Activated CD4-positive, alpha-beta T cell treated with anti-CD3 and anti-CD28 coated beads for 4 hours (primary cell): ENCODE measurements at places on chromosomes 7 and 10.

DNA sequence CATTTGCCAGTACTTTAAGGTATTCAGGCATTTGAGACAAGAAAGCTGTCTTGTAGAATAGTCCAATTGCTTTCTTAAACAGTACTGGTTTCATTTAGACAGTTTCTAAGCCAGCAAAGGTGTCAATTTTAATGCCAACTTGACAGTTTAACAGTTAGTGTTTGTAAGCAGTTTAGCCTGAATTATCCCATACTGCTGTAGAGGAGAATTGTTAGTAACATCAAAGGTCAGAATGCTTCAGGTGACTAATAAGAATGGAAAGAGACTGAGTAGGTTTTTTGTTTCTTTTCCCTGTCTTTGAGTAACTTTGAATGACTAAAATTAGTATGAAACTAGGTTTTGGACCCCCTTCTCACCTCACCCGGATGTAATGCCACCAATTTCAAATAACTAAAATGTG, 29.5 kb upstream of the VDAC2 start:
- no peak for DNase-seq

GRCh38 chr10:93542358-93542791, 24.1 kb upstream of the FFAR4 start:
- DNase-seq: no peak

DNA sequence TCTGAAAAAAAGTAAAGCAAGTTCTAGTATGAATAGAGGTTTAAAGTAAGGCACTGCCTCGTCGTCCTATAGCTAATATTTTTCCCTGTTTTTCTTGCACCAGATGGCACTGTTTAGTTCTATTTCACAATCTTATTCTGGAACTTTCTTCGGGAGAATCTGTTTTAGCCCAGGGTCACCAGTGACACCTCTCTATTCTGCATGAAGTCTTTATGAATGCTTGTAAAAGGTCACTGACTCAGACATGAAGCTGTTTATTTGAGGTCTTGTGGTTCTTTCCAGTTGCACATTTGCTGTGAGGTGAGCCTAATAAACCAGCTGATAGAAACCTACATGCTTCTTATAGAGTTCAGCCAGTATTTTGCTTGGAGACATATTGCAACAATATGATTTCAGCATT, 444.3 kb downstream of the AUTS2 start:
- DNase-seq: no peak

DNA sequence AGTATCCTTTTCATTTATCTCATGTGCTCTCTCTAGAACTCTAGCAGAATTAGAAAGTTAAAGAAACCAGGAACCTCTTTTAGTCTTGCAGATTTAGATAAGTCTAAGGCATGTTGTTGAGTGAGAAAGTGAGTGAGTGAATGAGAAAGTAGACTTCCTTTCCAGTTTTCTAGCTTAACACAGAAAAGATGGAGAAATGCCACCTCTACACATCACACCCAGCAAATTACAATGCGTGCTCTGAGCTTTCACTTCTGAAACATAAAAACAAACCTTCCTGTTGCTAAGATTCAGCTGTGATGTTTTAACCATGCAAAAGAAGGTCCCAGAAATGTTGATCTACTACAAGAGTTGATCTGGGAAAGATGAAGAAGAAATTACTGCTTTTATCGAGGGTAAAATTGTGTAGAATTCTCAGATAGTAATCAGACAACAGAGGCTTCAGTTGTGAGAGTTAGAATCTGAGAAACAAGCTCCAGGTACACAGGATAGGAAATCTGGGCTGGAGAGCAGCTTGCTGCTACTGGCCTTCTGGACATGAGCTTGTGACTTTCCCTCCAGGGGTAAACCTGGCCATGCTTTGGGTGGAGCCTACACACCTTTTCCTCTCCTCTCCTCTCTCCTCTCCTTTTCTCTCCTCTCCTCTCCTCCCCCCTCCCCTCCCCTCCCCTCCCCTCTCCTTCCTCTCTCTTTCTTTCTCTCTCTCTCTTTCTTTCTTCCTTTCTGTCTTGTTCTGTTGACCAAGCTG, 4.6 kb downstream of the CYP3A5 start:
- no peak for DNase-seq

DNA sequence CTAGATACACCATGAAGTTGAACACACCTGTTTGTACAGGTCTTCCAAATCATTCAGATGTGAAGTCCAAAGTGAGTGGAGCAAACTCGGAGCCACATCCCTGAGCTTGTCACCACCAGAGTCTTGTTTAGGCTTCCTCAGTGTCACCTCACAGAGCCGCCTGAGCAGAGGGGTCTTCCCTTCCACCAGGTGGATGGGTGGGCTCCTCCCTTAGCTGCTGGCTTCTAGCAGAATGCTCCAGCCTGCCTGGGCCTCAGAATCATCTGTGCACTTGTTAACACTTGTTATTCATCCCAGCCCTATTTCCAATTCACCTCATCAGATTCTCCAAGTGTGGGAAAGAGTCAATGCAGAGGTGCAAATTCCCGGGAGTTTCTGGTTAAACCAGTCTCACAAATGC, 32.5 kb downstream of the C10orf71 start:
- DNase-seq: no peak

GRCh38 chr10:14617852-14618251, 156.8 kb downstream of the FAM107B start:
- no peak for DNase-seq

GRCh38 chr7:128364166-128364870, 2.8 kb upstream of the PRRT4 start:
- DNase-seq: no peak

GRCh38 chr10:4635388-4635787, 190.6 kb upstream of the AKR1E2 start:
- DNase-seq: no peak

GRCh38 chr10:49631975-49632374, 18.1 kb downstream of the CHAT start:
- DNase-seq: no peak

- DNase-seq: no peak
These were observed 104.1 kb downstream of the PPP1R3C start for GRCh38 chr10:91528768-91529167.

GRCh38 chr7:143929224-143929920, 5.7 kb upstream of the OR2F2 start:
- DNase-seq: no peak

DNA sequence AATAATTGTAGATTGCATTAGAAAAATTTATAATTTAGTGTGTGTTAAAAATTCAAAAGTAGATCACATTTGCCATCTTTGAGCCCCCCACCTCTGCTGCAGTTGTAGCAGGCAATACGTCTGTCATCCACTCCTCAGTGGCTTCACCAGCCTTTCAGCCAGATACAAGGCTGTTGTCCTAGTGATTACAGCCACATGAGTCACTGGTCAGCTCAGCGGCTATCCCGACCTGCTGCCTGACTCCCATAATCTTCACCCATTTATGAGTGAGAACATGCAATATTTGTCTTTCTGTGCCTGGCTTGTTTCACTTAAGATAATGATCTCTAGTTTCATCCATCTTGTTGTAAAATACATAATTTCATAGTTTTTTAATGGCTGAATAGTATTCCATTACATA, 9.2 kb downstream of the OR2A5 start:
- no peak for DNase-seq

DNA sequence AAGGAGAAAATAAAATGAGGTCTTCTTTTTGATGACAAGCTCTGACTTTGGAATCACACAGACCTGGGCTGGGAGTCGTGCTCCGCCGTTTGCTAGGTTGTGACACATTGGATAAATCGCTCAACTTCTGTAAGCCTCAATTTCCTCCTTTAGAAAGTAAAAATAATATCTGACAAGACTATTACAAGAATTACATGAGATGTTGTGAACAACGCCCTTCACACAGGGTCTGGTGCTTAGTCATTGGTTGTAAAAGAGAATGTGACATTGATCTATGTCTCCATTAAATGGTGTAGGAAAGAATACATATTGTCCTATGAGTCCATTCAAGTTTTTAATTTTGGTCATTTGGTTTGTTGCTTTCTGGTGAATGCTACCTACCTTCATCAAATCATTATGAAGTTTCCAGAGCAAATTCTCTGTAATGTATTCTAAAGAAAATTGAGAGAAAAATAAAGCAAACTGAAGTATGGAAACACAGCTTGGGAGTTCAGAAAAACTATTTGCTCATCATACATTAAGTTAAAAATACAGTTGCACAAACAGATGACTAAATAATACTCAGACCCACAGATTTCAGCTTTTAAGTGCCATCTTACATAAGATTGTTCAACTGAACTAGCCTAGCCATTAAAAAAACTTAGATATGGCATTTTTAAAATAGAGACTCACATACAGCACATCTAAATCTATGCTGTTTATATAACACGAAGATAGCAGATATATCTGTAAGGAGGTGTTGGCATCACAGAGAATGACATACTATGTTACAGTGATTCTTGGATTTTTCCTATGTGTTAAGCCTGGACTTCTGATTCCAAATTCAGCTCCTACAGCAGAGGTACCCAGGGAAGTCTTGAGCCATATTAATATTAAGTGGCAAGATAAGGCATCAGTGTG, 12.3 kb upstream of the ADRB1 start:
- DNase-seq: no peak

GRCh38 chr10:36042135-36042534, 400.0 kb upstream of the FZD8 start:
- no peak for DNase-seq

- no peak for DNase-seq
These were observed 141.3 kb upstream of the TMEM106B start for GRCh38 chr7:12069757-12070156.

DNA sequence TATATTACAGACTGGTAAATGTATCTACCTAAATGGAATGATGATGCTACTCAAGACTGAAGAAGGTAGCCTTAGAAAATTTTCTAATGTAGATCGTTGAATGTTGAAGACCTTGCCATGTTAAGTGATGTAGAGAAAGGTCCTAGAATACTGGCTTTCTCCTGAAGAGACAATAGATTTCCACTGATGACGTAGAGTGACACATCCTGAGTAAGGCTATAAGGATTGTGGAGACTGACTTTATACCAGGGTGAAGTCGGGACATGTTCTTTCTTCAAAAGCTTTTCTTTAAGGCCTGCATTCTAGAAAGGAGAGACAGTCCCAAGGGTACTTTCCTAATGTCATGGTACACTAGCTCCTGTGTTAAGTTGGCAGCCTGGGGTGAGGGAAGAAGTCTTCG, 58.6 kb downstream of the PCDH15 start:
- no peak for DNase-seq

DNA sequence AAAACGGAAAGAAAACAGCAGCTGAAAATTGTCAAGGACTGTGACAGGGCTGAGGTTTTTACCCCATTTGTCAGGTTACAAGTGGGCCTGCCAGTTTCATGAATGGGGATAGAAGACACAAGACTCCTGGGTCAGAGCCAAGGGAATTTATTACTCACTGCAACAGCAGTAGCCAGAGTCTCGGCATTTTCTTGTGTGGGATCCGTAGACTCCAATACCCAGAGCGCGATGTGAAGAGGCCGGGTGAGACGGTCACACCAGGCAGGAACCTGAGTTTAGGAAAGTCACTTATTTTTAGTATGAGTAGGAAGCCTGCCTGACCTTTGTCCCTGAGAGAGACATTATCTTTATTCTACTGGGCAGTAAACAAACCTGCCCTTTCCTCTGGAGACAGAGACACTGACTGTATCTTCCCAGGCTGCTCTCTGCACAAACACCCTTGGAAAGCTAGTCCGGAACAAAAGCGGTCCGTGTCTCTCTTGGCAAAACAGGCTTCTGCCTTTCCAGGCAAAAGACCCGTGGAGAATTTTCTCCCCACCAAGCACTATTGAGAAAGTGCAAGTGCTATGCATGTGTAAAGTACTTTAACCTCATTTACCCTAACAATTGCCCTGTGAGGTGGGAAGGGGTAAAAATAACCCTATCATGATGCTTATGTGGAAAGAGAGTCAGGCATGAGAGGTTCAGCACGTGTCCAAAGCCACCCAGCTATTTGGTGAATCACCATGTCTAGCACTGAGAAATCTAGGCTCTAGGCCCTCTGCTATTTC, 58.4 kb downstream of the JCAD start:
- no peak for DNase-seq

DNA sequence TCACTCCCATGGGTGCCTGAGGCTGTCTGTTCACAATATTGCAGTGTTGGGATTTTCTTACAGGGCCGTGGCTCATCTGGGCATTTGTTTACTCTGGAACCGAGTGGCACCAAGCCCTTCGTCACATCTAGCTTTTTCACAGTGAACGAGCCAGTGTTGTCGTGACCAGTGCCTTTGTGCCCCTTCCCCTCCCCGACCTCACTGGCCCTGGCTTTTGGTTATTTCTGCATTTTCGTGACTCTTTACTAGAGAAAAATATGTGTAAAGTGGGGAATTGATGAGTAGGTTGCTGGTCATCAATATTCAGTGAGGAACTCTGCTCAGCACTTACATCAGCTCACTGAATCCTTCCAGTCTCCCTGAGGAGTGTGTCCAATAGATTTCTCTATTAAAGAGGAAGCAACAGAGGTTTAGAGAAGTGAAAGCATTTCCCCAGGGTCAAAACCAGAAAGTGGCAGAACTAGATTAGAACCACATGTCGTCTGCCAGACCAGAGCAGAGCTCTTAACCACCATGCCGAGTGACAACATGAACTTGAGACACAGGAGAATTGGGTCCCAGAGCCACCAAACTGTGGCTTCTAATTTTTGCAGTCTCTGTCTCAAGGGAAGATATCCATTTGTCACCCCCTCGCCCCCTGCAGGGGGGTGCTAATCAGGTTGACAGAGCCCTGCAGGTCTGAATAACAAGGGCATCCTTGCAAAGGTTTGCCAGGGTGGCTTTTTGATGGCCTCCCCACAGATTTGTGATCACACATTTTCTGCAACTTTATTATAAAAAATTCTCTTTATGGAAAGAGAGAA, 125.3 kb downstream of the CHN2 start:
- DNase-seq: no peak

- no peak for DNase-seq
These were observed 77.6 kb upstream of the ZMIZ1 start for GRCh38 chr10:78991187-78991586.

DNA sequence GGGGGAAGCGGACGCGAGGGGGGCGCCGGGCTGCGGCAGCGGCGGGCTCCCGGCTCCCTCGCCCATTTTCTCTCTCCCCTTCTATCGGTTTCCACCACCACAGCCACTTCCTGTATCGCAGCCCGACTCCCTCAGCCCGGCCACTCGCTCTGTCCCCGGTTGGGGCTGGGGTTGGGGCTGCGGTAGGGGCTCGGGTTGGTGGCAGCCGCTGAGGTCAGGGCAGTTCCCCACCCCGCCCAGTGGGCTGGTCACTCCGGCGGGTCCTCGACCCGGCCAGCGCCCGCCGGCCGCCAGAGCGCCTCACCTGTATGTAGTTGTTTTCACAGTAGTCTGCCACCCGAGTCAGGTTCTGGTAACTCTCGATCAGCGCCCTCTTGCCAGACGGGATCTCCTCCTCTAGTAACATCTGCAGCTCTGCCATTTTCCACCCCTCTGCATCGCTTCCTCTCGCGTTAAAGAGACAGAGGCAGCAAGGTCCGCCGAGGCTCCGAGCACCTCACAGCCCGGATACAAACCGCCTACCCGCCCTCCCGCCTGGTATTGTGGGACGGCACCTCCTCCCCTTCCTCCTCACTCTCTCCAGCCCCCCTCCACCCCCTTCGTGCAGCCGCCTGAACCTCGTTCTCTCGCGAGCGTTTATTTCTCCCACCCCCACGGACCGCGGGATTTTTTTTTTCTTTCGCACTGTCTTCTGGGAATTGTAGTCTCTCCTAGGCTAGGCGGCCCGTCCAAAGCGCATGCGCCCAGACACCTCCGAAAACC, at the start of gene ABI1:
Gene ABI1 (minus strand): TSS at position 516 of the 762 bp plus-strand sequence. CDS start 95 bp downstream, at position 421.
- DNase-seq: peak; percentile 99

- DNase-seq: peak; percentile 81
These were observed at the start of gene FAM53B for GRCh38 chr10:124744102-124745050. Gene FAM53B (minus strand): TSS chr10:124744378. CDS start chr10:124706713, 37,665 bp downstream.

GRCh38 chr10:88428442-88428841, 154.7 kb downstream of the RNLS start:
- DNase-seq: no peak

- peak; percentile 68 for DNase-seq
These were observed 69.6 kb downstream of the ATXN7L1 start for GRCh38 chr7:105806592-105807447.

GRCh38 chr7:81618396-81619014, 151.3 kb downstream of the HGF start:
- no peak for DNase-seq
